ENCODE measurements at places on chromosomes 1 and 21.

GRCh38 chr1:224205438-224205840, 22.4 kb downstream of the DEGS1 start:
- DNase-seq, result peak; percentile 21

GRCh38 chr1:236673289-236673919, 12.9 kb upstream of the ACTN2 start:
- no peak for DNase-seq

GRCh38 chr1:50681931-50682330, 258.7 kb upstream of the DMRTA2 start:
- no peak for DNase-seq

DNA sequence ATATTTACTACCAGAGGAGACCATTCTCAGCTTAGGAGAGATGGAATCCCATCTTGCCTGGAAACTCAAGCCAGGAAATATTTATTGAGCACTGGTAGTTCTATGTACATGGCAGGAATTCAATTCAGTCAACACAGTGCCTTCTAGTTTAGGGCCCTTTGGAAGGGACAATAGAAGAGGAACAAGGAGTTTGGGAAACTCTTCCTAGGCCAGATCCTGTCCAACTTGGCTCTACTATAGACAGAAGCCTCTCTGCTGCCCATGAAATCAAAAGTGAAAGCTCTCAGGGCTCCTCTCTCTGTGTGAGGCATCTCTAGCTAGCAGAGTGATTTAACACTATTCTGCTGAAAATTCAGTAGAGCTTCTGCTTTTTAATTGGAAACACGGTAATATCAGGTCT, 244.6 kb upstream of the MAP1LC3C start:
- DNase-seq, result no peak
